ENCODE measurements at places on chromosomes 11 and 22. TPM values are rescaled to one million over a fixed set of nuclear protein-coding genes. Genes with fewer than 3 reads are reported as not detected.

DNA sequence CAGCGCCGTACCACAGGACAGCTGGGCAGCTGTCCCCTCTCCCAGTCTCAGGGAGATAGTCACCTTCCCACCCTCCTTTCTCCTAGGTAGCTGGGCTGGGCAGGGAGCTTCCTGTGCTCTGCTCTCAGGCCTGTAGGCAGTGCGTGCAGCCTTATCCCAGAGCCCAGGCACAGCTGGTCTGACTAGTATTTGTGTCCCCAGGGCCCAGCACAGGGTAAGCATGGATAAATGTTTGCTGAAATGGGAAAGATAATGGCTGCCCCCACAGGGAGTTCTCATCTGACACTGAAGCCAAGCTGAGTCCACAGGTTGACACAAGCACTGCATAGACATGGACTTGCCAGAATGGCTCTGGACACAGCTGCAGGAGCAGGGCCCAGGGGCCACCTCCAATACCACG lies 9.8 kb downstream of the SLC15A3 start:
- DNase-seq, result no peak

GRCh38 chr11:93278976-93279375 lies 51.6 kb upstream of the DEUP1 start:
- DNase-seq, result no peak

- no peak for DNase-seq
Observed at GRCh38 chr22:40256516-40256915, 78.8 kb downstream of the TNRC6B start.

DNA sequence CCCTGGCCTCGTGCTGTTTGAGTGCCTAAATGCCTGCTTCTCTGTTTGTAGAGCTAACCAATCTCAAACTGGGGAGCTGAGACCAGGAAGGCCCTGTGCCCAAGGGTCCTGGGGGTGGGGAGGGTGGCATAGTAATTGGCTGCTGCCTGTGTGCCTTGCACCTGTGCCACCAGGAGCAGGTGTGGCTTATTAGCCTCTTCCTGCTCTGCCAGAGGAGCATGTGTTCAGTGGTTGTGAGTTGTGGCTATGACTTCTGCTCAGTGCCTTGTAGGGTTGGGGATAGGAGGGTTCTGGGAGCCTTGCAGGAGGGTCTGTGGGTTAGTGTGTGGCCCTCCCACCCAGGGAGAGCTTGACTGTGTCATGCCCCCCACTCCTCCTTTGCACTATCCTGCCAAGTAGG lies 109.2 kb downstream of the ZBTB16 start:
- no peak for DNase-seq

GRCh38 chr11:26753723-26754504 lies 32.1 kb upstream of the SLC5A12 start:
- DNase-seq, result peak; percentile 90

GRCh38 chr11:82233201-82233600 lies 500.5 kb downstream of the FAM181B start:
- DNase-seq, result no peak

Gene MFRP
- total RNA-seq, result 0.08 TPM

DNA sequence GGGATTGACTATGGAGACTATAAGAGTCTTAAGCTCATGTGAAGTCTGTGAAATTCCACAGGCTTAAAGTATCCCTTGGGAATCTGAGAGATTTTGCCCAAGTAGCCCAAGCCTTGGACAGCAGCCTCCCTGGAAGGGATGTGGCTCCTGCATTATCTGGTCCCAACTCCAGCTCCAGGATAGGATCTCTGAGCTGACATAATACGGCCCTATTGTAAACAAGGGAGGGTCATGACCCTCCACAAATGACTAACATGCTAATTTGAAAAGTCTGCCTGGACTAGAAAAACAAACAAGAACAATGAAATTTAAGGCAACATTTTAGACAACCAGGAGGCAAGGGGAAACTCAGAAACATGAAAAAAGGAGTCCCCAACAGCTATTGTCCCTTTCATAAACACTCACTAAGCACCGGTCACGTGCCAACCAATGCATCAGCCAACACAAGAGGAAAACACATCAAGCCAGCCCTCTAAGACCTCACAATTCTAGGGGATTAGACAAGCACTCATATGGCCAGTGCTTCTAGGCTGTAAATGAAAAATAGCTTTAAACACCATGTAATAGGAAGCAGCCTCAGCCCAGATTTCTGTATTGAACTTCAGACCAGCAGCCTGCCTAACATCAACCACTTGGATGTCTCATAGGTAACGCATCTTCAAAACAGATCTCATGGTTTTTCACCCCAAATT lies 101.2 kb upstream of the TIMP3 start:
- peak; percentile 75 for DNase-seq

DNA sequence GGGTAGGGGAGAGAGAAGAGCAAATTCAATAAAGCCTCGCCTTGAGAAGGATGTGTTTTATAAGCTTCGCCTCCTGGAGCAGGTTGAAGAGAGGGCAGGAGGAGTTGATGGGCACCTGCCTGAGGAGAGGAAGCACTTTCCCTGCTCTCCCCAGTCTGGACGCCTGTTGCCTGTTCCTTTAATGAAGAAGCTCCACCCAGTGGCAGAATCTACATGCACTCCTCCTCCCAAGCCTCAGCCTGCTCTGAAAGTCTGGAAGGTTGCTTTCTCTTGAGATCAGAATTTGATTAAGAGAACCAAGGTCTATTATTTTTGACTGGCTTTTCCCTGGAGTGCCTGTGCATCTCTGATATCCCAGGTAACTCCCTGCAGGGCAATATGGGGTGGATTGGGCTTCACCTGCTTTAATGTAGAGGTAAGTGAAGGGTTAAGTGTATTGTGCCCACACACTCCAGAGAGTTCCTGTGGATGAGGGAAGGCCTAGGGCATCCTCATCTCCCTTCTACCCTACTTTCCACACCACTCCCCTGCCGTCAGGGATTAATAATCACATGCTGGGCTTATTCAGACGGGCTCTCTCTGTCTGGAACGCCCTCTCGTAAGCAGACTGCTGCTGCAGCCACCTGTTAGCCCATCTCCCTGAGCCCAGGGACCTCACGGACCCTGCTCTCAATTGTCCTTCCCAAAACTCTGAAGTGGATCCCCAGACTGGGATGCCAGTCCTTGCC lies 22.3 kb downstream of the NTM start:
- no peak for DNase-seq

DNA sequence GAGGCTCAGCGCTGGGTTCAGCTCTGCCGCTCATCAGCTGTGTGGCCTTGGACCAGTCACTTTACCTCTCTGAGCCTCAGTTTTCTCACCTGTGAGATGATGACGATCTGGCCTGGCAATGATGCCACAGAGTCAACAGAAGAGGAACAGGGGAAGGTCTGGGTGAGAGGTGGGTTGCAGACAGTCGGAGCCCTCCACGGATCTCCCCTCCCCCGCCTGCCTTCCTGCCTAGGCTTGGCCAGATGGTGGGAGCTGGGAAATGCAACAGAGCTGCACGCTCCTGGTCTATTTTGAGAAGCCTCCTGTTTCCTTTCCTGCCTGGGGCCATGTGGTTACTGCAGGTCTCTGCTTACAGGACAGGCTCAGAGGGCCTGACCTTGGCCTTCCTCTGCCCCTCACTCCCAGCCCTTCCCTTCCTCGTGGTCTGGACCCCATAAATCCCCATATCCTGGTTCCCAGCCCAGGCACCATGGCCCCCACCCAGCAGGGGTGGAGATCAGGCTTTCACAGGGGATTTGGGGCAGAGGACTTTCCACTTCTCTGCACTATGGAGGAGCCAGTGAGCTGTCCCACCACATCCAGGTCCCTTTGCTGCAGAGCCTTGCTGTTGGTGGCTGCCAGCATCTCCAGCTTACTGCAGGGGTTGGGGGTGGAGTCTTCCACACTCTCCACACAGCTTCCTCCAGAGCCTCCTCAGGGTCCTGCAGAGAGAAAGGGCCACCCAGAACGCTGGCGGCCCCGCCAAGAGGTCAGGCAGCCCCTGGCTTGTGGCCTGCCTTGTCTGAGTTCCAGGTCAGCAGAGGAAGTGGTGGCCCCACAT lies 46.9 kb downstream of the C11orf96 start:
- peak; percentile 12 for DNase-seq

DNA sequence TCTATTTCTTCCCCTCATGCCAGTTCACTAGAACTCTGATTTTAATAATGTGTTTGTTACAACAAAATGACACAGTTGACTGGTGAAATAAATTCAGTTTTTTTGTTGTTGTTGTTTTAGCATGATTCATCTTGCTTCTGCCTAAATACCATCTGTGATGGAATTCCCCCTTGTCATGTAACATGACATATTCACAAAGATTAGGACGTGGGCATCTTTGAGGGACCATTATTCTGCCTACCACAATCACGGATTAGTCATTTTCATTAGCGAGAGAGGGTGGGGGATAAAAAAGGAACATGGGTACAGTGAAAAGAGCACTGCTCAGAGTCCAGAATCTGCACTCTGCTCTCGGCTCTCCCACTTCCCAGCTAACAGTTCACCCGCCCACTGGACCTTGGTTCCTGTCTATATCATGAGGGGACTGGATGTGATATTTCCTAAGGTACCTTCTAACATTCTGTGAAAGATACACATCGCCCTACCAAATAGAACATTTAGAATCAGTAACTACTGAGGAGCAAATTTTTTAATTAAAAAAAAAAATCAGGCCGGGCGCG lies 11.3 kb downstream of the HTATIP2 start:
- DNase-seq, result no peak

DNA sequence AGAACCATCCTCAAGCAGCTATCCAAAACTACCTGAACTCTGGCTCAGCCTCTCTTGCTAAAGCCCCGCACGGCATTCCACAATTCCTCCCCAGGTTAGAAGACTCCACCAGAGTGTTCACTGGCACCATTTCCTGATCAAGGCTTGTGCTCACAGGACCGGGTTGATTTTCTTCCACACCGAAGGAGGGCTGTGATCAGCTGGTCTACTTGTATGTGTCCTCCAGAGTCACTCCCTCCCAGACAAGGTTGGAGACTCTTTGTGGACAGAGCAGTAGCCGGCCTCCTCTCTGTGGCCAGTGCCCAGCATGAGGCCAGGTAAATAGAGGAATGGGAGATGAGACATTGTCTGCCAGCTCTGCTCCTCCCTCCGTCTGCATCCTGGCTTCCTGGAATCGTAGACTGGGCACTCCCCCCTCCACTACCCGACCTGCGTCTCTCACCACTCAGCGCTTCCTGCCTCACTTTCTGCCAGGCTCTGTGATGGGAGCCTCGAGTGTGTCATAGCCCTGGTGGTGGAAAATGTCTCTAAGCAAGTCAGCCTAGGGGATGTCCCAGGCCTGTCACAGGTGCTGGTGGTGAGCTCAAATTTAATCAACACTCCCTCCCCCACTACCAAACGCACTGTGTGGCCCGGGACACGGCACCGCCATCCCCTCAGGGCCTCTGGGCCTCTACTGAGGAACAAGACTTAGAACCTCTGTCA lies 12.5 kb upstream of the TMPRSS6 start:
- DNase-seq, result peak; percentile 9

- no peak for DNase-seq
Observed at GRCh38 chr11:134346976-134347350, 15.2 kb downstream of the GLB1L2 start.

Gene OR2D2
- total RNA-seq, result not detected

DNA sequence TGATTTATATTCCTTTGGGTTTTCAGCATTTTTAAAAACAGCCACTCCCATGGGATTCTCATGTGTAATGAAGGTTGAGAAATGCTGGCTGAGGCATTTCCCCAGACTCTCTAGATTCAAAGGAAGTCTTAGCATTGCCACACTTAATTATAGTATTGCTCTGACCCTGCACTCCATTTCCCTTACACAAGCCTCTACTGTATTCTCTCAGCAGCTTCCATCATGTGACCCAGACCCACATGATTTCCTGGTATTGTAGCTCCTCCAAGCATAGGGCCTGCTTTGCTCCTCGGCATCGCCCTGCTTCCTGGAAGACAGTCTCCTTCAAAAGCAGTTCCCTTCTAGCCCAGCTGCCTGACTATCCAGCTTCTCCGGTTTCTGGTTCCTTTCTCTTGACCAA lies 261.5 kb downstream of the LARGE1 start:
- DNase-seq, result peak; percentile 93

DNA sequence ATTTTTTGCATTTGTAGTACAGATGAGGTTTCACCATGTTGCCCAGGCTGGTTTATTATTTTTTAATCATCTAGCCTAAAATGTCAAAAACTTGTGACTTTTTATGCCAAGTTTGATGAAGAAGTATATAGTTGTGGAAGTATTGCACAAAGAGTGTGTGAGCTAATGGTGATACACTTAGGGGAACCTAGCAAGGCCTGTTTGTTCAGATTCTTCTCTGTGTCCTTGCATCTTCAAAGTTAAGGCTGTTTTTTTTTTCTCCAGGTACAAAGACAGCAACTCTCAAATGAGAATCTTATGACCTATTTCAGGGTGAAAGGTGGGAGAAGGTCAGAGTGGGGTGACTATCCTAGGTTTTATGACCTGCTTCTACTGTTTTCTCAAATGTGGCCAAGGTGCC lies 7.3 kb downstream of the SLCO2B1 start:
- DNase-seq, result no peak

Gene PHF21B
- total RNA-seq, result not detected

DNA sequence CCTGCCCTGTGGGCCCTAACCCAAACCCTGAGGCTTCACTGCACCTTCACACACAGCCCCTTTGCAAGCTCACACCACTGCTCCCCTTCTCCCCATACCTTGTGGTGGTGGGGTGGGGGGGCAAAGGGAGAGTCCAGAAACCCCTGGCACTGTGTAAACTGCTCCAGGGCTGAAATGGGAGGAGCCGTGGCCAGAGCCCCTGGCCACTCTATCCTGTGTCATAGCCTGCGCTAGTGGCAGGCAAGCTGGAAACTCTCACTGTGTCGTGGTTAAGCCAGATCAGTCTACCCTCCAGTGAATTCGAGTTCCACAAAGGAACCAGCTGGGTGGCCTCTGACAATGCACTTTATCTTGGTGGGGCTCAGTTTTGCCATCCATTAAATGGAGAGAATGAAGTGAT lies 8.4 kb upstream of the SYT13 start:
- DNase-seq, result no peak

GRCh38 chr11:129720156-129720555 lies 95.5 kb upstream of the TMEM45B start:
- no peak for DNase-seq

Gene ARHGEF12
- total RNA-seq, result 103 TPM

- no peak for DNase-seq
Observed at GRCh38 chr22:23801238-23801821, 14.6 kb downstream of the SMARCB1 start.

DNA sequence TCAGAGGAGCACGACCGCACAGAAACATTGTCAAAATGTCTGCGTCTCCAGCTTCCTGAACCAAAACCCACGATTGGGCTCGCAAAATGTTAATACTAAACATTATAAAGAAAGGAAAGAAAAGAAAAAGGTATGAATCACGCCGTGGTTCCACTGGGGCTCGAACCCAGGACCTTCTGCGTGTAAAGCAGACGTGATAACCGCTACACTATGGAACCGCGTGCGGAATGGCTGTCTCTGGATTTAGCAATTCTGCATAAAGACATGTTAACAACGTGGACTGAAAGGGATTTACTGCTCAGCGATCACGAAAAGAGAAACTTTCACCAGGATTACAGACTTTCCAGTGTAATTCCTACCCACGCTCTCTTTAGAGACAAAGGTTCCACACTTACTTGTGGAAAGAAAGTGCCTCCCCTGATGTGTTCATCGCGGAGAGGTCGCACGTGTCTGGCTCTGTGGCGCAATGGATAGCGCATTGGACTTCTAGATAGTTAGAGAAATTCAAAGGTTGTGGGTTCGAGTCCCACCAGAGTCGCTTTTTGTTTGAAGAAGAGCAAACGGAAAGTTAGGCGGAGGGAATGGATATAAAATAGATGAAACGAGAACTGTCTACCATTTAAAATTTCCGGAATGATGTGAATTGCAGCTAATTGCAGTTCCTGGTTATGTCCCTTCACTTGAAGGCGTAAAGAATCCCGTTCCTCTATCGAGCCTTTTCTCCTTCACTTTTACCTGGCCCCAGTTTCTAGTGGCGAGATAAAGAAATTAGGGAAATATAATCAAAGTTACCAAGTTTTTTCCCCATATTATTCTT lies 39.7 kb downstream of the OR4D9 start:
- DNase-seq, result peak; percentile 96

Gene OLFML1
- 27.1 TPM for total RNA-seq

Gene TENM4
- 26.4 TPM for total RNA-seq

All from fibroblast of the aortic adventitia (primary cell).